SK-MEL-5 (cell line): ENCODE measurements at places on chromosomes 7 and 10.

- DNase-seq: peak; percentile 6
Measured at GRCh38 chr10:77827366-77827765, 99.2 kb downstream of the DLG5 start.

- DNase-seq: peak; percentile 74
Measured at GRCh38 chr7:94509887-94510581, 425 bp downstream of the CASD1 start.

GRCh38 chr7:135933509-135934188 lies 43.5 kb downstream of the MTPN start:
- peak; percentile 33 for DNase-seq

GRCh38 chr10:46995234-46995633 lies 84.0 kb downstream of the PTPN20 start:
- DNase-seq: no peak

DNA sequence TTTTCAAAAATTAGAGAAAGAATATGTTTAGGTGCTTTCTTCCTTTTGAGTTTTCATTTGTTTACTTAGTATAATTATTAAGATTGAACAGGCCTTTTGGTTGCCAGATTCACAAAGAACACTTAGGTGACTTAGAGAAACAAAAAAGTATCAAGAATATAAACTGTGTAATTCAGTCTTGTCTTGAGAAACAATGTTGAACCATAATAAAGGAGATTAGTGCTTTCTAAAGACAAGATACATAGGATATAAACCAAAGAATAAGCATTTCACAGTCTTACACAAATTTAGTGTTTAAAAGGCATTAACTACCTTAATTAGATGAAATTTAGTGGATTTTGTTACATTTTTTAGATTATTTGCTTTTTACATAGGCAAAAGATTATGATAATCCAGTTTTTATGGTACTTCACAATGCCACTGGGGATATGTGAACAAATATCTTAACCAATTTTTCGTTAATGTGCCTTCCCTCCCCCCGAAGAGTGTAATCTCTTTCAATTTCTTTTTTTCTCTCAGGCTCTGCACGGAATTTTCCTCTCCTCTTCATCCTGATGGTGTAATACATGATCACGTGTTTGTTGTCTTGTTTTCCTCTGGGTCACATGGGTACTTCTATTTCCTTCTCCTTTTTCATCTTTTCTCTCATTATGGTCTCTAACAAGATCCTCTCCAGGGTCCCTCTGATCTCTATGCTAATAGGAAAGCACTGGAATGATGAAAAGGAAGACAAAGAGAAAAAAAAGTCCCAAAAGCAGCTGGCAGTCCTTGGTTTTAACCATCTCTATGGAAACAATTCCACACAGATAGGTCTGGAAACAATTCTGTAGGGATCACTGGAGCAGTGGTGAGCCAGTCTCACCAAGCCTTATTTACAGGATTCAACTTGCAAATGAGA lies 3.7 kb upstream of the HNRNPH3 start:
- peak; percentile 52 for DNase-seq

GRCh38 chr7:29565982-29566746 lies 2.5 kb downstream of the PRR15 start:
- no peak for DNase-seq

GRCh38 chr7:117053432-117053831 lies 100.1 kb downstream of the ST7 start:
- DNase-seq: no peak

- DNase-seq: no peak
Measured at GRCh38 chr7:88201305-88201704, 18.5 kb downstream of the SRI start.

- DNase-seq: no peak
Measured at GRCh38 chr10:7702288-7702812, 766 bp upstream of the ITIH2 start.

- DNase-seq: no peak
Measured at GRCh38 chr7:47432671-47433563, 149.0 kb downstream of the TNS3 start.

GRCh38 chr10:125886914-125887512 lies 5.9 kb upstream of the DHX32 start:
- no peak for DNase-seq

DNA sequence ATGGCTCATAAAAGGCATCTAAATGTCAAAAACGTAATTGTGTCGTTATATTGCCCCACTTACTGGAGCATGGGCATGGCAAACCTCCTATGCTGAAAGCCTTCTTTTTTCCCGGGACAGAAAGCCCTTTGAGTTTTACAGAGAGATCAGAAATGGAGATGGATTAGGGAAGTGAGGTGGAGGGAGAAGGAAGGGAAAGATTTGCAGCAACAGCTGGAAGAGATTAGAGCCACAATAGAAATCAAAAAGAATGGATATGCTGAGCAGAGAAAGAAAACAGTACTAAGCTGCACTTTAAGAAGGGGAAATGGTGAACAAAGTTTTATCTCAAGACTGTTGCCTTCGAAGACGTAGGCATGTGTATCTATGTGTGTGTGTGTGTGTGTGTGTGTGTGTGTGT lies 97.2 kb upstream of the PCGF5 start:
- DNase-seq: peak; percentile 48

DNA sequence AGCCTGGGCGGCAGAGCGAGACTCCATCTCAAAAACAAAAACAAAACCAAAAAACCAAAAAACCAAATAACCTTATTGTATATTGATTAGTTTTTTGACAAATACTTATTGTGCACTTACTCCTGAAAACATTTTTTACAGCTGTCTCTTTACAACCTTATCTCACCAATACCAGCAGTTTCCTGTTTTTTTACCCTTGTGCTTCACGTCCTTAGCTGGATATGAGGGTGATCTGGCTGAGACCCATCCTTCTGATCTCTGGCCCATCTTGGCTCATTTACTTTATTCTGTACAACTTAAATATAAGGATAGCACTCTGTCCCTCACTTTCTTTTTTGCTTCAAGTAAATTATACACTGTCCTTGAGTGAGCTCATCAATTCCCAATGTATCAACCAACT lies 104.6 kb upstream of the DNAJB12 start:
- no peak for DNase-seq

GRCh38 chr7:2405601-2406345 lies 2.4 kb downstream of the CHST12 start:
- no peak for DNase-seq

DNA sequence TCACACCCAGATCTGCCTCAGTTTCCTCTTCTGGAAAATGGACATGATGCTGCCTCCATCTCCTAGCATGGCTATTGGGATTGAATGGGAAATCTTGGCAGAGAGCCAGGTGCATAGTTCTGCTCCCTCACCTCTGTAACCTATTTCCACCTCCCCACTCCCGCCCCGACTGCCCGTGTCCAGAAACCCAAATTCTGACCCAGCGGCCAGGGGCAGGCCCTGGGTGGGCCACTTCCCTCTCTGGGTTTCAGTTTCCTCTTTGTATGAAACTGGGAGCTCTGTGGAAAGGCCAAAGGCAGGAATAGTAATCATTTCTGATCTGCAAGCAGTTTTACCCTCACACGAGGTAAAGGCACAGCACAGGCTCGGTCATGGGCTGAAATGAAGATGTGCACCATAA lies 74.1 kb upstream of the DUSP5 start:
- no peak for DNase-seq

DNA sequence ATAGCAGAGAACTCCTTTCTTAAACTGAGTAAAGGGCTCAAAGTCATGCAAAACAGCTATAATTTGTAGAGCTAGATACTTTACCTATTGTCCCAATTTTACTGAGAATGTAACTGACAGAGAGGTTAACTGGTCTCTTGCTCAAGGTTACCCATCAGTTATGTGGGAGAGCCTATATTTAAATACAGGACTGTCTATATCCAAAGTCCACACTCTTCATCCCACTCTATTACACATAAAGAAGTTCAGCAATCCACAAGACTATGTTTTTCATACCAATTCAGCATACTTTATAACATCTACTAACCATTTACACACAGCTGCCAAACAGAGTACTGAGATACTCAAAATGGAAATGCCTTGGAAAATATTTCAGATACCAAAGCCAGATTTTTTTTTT lies 100.2 kb downstream of the MICU1 start:
- no peak for DNase-seq

DNA sequence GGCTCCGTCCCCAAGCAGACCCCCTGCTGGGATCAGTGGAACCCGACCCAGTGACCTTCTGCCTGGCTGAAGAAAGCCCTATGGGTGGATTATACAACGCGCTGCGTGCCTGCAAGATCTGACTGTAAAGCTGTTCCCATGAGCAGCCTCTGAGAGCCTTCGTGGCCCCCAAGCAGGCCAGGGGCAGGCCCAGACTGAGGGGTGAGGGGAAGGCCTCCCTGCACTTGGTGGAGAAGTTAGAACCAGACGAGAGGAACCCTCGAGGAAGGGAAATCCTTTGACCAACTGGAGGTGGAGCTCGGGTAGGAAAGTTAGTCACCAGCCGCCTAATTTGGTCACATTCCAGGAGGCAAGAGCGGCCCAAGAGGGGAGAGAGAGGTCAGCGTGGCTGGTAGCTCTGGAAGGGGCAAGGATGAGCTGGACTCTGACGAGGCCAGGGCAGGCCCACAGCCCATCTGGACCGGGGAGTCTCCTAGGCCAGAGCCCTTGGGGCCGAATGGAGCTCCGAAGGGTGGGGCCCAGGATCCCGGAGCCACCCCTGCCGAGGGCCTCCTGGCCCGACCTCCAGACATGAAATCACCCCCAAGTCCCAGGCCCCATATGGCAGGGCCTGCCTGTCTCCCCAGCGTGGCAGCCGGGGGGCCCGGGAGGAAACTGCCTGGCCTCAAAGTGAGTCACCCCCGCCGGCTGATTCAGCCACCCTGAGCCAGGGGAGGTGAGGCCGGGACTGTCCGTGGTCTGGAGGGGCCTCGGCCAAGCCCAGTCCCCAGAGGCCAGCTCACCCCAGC lies 23.3 kb upstream of the PDGFA start:
- DNase-seq: no peak

DNA sequence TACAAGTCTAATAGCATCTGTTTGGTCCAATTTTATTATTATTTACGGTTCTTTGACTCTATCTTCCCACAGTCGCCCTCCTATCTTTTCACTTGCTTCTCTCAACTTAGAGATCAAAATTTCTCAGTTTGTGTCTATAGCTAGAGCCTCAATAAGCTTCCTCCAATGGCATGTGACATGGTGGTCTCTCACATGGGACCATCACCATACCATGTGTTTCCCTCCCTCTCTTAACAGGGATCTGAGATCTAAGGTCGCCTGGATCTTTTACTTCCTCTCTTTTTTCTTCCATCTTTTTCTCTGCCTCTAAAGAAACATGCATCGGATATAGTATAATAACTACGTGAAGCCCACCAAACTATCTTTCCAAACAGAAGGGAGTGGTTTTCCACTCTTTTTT lies 1.8 kb downstream of the PKD2L1 start:
- DNase-seq: no peak

DNA sequence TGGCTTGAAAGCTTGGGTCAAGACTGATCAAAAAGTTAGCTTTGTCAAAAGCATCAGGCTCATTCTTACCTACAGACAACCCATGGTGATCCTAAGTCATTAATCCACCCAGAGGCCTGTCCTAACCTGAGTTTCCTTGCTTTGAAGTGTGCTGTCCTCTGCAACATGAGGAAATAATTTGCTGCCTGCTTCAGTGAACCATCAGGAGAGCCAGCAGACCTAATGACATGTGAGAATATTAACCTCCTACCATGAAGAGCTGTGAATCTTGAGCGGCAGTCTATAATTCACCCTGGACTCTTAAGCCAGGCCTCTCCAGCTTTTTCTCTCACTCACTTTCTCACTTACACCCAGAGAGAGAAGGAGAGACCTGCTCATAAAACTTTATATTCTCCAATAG lies 590.0 kb downstream of the LRMDA start:
- DNase-seq: no peak

GRCh38 chr7:91228327-91228726 lies 35.9 kb upstream of the FZD1 start:
- DNase-seq: no peak

- no peak for DNase-seq
Measured at GRCh38 chr10:124020981-124021815, 72.2 kb downstream of the CHST15 start.

DNA sequence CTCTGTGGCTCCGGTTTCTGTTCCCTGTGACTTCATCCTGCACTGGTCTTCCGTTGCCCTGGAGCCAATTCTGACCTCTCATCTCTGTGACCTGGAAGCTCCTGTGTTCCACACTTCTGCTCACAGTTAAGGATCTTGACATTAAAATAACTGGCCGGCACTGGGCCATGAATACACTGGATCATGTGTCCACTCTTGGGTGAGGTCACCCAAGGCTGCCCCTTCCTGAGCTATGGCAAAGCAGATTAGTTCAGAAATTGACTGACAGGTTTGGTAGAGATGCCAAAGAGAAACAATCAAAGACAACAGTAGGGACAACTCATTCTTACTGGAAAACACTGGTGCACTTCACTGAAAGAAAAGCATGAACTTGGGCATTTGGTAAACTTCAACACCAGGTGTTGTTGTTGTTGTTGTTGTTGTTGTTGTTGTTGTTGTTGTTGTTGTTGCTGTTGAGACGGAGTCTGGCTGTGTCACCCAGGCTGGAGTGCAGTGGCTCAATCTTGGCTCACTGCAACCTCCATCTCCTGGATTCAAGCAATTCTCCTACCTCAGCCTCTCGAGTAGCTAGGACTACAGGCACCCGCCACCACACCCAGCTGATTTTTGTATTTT lies 36.7 kb upstream of the GRID1 start:
- no peak for DNase-seq

DNA sequence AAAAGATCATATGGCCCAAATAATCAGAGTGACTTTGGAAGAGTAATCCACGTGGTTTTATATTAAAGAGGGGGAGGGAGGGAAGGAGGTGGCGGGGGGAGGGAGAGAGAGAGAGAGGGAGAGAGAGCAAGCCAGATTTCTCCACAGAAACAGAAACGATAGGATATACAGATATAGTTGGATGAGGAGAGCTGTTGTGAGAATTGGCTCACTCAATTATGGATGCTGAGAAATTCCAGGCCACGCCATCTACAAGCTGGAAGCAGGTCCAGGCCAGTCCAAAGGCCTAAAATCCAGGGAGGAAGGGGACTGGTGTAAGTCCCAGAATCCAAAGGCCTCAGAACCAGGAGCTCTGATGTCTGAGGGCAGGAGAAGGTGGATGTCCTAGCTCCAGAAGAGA lies 75.5 kb downstream of the CXCL12 start:
- no peak for DNase-seq
